Choroid plexus epithelial cell (primary cell): ENCODE measurements at places on chromosomes 1 and 21.
A peak's percentile ranks its signal among the peaks of the same experiment; 100 is the strongest.

- DNase-seq, result no peak
These were observed 7.5 kb upstream of the PYCR2 start for GRCh38 chr1:225931270-225932136.

- DNase-seq, result peak; percentile 72
These were observed 29.9 kb upstream of the SAMD13 start for GRCh38 chr1:84271441-84272151.

DNA sequence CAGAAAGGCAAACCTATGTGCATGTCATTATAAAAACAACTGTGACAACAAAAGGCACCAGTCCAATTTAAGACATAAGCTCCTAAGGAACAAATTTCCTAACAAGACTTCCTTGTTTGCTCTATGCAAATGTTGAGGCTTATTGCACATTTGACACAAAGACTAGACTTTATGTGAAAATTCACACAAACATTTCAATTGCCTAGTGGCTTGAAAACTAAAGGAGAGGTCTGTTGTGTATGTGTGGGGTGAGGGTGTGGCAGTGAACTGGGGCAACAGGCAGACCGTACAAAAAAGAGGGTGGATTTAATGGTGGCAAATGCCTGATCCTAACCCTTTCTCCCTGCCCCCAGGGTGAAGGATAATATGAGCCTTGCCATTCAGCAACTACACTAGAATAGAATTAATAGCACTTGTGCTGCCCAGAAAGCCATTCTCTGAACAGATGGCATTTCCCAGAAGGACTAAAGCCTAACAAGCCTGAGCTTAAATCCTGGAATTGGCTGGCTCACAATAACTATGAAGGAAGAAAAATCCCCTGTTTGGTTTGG, 73.9 kb downstream of the GLUL start:
- DNase-seq, result no peak

DNA sequence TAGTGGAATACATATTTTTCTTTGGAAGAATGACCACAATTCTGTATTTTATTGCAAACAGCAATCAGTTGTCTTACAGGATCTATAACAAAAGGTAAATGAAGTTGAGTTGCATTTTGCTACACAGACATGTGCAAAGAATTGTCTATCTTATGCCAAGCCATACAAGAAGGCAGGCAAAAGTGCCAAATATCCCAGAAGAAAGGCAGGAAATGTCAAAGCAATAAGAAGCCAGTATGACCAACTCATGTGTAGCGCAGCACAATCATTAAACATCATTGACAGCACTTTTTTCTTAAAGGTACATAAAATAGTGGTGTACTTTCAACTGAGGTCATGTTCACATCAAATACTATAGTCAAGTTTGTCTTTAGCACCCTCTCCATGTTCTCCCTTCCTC, 42.7 kb downstream of the NIBAN1 start:
- DNase-seq, result no peak

DNA sequence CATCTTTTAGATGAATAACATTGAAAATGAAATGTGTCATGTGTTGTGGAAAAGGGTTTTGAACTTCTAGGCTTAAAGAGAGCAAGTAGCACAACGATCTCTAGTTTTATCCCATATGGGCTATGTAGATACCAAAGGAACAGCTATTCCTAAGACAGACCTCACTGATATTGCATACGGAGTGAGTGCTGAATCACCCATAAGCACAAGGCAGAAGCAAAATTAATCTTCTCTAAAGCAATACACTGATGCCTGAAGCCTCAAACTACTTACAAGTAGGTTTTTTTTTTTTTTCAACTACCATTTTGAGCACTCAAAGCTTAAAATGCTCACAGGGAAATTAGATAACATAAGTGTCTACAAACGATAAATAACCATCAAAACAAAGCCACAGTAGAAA, 5.0 kb upstream of the KMO start:
- no peak for DNase-seq

DNA sequence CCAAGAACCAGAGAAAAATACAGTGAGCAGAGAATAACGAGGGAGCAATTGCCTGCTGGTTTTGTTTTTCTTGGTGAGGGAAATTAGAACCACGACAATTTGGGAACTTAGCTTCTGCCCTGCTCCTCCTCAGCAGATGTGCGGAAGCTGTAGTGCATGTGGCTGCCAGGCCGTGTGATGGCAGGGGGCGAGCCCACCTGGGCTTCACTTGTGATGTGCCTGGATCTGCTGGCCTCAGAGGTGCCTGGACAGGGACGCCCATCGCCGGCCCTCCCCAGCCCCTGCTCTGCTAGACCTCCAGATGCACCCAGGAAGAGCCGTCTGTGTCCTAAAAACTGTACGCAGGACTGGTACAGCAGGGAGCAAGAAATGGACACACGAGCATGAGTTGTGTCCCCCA, 28.5 kb upstream of the C1orf174 start:
- no peak for DNase-seq

- peak; percentile 77 for DNase-seq
These were observed 47.8 kb upstream of the CCDC190 start for GRCh38 chr1:162908780-162909179.

GRCh38 chr1:185969524-185969991, 235.4 kb downstream of the HMCN1 start:
- no peak for DNase-seq

GRCh38 chr1:109295712-109296415, 10.9 kb downstream of the MYBPHL start:
- no peak for DNase-seq

- no peak for DNase-seq
These were observed 84.9 kb downstream of the PTPN14 start for GRCh38 chr1:214466403-214467077.

- no peak for DNase-seq
These were observed 40.9 kb downstream of the RPL5 start for GRCh38 chr1:92872719-92873118.

DNA sequence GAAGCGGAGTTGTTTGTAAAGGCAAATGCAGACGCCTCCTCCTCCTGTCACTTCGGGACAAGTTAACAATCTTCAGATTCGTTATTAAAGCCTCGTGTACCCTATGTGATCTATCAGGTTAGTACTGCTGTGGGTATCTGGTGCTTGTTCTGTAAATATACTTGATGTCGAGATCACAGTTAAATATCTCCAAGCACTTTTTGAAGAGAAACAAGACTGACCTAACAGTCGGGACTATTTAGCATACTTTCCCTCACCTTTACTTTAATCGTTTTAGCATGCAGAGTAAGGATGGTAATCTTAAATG, 710 bp downstream of the KLHL20 start:
- DNase-seq, result no peak

DNA sequence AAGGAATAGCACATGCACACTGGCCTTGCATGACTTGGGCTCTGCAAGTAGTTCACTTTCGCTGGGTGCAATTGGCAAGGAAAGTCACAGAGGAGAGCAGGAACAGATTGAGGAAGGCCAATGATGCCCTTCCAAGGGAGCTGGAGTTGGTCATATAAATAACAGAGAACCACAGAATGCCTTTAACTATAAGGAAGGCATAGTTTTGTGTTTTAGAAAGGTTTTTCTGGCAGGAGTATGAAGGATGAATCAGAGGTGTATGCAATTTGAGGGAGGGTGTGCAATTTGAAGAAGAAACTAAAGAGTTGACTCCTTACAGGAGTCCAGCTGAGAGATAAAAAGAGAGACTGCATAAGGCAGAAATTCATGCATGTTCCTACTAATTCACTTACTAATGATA, 112.1 kb downstream of the PHTF1 start:
- peak; percentile 15 for DNase-seq

- DNase-seq, result no peak
These were observed 23.9 kb upstream of the ZZZ3 start for GRCh38 chr1:77706321-77706720.

DNA sequence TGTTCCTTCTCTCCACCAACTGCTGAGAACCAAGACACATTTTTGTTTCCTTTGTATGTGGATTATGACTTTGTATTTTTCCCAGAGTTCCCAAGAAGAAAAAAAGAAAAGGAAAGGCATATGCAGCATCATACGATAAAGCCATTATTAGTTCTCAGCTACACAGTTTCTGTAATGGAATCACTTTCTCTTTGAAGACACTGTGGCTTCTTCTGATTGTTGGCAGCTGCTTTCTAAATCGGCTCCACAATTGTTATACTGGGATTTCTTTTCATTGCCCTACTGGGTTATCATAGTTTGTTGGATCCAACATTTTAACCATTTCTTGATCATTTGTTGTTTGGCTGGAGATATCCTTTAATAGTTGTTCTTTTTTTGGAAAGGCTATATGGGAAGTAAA, 89.5 kb upstream of the HIVEP3 start:
- no peak for DNase-seq

DNA sequence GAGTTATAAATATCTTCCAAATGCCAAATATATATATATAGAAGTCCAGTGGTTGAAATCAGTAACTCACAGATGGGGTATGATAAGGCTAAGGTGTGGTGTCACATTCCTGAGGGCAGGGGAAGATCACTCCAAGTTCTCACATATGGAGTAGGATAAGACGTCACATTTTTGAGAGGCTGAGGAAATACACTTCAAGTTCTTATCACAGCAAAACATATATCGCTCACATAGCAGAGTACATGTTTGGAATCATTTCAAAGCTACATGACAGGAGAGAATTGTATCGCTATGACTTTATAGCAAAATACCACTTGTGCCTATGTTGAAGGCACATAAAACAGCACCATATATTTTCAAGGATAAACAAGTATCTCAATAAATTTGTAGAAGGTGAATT, 55.1 kb downstream of the RBM11 start:
- no peak for DNase-seq

GRCh38 chr1:45674478-45674877, 11.9 kb downstream of the GPBP1L1 start:
- DNase-seq, result no peak

DNA sequence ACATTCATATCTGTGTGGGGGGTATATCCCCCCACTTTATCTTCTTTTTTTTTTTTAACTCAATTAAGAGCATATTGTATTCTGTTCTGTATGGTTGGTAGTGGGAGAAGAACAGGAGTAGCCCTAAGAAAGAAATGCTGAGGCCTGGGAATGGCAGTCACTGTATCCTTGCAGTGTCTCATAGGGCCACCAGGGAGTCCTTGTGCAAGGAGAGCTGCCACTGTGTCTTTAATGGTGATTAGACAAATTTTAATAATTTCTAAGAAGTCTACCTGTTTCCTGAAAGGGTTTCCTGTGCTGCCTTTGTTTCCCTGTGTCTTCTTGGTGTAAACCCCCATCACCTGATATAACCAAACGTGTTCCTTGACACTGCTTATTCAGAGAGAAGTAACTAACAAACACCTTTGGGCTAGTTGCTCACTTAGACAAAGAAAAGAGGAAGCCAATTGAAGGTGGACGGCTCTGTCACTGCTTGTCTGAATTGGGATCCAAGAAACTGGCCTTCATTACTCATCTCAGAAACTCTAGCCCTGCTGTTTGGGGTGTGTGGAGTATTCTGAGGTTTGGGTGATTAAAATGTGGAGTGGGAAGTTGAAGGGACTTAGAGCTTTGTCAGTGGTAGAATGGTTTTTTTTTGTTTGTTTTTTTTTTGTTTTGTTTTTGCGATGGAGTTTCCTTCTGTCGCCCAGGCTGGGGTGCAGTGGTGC, 15.2 kb downstream of the GIPC2 start:
- no peak for DNase-seq

DNA sequence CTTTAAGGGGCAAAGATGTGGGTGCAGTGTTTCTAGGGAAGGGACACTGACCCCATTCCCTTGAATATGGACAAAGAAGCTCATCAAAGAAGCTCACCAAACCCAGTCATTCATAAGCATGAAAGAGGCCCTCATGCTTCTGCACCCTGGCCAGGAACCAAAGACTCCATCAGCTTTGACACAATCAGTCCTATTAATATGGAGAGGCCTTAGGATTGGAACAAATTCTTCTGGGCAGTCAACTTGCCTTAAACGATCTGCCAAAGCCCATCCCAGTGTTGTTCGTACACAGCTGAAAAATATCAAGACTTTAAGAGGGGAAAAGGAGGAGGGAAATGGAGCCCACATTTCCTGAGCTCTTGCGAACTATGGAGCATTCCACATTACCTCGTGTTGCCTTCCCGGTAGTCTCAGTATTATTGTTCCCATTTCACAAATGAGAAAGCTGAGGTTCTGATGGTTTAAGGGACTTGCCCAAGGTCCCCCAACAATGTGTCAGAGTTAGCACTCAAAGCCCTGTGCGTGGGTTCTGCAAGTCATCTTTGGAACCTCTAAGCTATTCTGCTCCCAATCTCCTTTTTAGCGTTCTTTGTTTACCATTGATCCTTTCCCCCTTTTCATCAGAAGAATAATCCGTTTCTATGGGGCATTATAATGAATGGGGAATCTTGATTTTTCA, 161.9 kb downstream of the ZBTB18 start:
- no peak for DNase-seq

DNA sequence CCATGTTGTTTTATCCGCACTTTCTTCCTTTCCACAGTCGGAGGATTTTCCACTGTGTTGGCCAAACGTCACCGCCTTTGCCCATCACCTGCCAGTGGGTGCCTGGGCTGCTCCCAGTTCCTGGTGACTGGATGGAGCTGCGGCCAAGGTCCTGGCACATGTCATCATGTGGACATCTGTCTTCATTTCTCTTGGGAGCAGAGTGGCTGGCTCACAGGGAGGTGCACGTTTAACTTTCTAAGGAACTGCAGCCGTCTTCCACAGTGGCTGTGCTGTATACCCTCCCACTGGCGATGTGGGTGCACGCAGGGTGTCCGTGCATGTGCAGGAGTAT, 19.5 kb upstream of the RNF223 start:
- DNase-seq, result no peak

GRCh38 chr1:186872291-186872690, 43.5 kb downstream of the PLA2G4A start:
- no peak for DNase-seq

GRCh38 chr1:226711976-226712741, 26.9 kb downstream of the ITPKB start:
- no peak for DNase-seq

DNA sequence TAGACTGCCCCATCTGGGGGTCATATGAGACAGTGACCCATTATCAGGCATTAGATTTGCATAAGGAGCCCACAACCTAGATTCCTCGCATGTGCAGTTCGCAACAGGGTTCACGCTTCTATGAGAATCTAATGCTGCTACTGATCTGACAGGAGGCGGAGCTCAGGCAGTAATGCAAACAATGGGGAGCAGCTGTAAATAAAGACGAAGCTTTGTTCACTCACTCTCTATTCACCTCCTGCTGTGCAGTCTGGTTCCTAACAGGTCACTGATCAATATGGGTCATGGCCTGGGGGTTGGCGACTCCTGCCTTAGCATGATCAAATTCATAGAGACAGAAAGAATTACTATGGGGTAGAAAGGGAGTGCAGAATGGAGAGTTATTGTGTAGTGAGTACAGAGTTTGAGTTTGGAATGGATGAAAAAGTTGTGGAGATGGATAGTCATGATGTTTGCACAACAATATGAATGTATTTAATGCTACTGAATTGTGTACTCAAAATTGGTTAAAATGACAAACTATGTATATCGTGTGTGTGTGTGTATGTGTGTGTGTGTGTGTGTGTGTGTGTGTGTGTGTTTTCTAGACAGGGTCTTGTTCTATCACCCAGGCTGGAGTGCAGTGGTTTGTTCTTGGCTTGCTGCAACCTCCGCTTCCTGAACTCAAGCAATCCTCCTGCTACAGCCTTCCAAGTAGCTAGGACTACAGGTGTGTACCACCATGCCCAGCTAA, 42.2 kb downstream of the BTF3L4 start:
- no peak for DNase-seq
